HFFc6 (cell line): ENCODE measurements at places on chromosomes 6 and 20. TPM values are rescaled to one million over a fixed set of nuclear protein-coding genes. Genes with fewer than 3 reads are reported as not detected.

- DNase-seq: peak; percentile 25
Observed at GRCh38 chr6:128327890-128328289, 192.5 kb downstream of the PTPRK start.

GRCh38 chr20:63527184-63527583, 6.6 kb downstream of the PPDPF start:
- DNase-seq: no peak

DDO gene
- total RNA-seq: 0.85 to 1.1 TPM (median 0.96 TPM) in 3 replicates

DNA sequence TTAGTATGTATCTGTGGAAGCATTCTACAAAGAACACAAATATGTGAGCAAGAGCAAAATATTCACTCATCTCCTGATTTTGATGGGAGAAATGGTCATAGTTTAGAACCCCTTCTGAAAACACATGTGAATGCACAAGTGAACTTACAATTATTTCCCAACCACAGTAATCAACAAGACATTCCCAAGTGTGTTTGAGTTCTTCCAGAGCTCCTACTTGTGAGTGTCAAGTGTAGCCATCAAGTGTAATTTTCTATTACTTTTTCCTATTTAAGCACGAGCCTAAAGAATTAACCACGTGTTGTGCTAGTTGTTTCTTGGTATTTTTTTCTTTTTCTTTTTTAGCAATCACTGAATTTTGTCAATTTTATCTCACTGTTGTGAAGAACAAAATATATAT, 402.3 kb downstream of the NKAIN2 start:
- no peak for DNase-seq

PLEKHG1 gene
- total RNA-seq: 0.21 TPM in 1 of 3 replicates, not detected in the others

GRCh38 chr6:116726947-116727346, 38.6 kb downstream of the FAM162B start:
- no peak for DNase-seq

ZFP57 gene
- not detected in 3 replicates for total RNA-seq

GRCh38 chr6:44642349-44642748, 254.8 kb downstream of the CDC5L start:
- DNase-seq: no peak

DNA sequence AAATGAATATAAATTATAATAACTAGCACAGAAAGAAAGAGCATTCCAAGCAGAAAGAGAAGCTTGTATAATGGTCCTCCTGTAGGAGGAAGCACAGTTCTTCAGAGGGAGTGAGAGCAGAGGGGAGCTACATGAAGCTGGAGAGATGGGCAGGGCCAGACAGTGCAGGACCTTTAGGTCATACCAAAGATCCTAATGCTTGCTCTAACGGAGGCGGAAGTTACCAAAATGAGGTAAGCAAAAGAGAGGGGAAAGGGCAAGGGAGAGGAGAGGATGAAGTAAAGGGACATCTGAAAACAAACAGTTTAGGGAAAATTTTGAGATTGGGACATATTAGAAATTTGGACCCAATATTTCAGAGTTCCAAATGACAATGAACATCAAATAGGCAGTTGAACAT, 50.2 kb downstream of the HBS1L start:
- DNase-seq: no peak

TAGAP gene
- not detected in 3 replicates for total RNA-seq

DNA sequence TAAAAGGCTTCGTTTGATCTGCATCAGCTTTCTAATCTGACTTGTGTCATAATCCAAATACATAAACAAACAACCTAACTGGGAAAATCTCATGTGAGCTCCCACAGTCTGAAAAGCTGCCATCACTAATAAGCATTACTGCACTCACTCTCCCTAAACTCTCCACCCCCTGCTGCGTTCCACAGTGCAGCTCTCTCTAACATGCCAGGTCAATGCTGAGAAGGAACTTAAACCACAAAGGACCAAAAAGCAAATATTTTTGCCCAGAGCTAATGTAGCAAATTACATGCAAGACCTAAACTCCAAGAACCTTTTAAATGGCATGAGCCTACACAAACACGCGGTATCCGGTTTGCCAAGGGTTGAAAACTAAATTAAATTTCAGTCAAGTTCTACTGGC, 542.3 kb upstream of the JARID2 start:
- DNase-seq: no peak

GRCh38 chr6:139973669-139974344, 599.4 kb upstream of the CITED2 start:
- DNase-seq: peak; percentile 78

- DNase-seq: no peak
Observed at GRCh38 chr6:1527073-1527457, 82.7 kb upstream of the FOXC1 start.
